Activated T-helper 17 cell treated with anti-CD3 and anti-CD28 coated beads, Interleukin-2, amount 50 U/mL, for 72 hours (primary cell): ENCODE measurements at places on chromosomes 5 and 9. TPM values are rescaled to one million over a fixed set of nuclear protein-coding genes. Genes with fewer than 3 reads are reported as not detected.

VPS13A gene
- total RNA-seq = 43.1 TPM

NR5A1 gene
- not detected for total RNA-seq

PLAC8L1 gene
- total RNA-seq = 0.69 TPM

SPATA31A1 gene
- total RNA-seq = not detected

PHF24 gene
- total RNA-seq = not detected
